ENCODE measurements at places on chromosomes 2 and 18.

- DNase-seq = no peak
Measured at GRCh38 chr2:139631966-139632365, 851.8 kb upstream of the NXPH2 start.

- no peak for DNase-seq
Measured at GRCh38 chr2:96575785-96576456, 39.4 kb downstream of the ARID5A start.

DNA sequence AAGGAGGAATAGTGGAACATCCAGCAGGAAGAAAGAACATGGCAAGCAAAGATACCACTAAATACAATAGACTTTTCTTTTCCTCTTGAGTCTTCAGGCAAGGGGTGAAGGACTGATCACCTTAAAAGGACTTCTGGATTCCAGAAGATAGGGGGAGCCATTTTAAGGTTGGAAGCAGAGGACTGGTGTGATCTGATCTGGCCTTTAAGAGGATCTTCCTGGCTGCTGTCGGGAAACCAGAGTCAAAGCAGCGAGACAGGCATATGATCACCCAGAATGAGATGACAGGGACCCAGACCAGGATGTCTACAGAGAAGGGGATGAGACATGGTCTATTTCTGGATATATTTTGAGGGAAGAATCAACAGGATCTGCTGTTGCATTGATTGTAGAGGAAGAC, 558.0 kb downstream of the STK39 start:
- no peak for DNase-seq

DNA sequence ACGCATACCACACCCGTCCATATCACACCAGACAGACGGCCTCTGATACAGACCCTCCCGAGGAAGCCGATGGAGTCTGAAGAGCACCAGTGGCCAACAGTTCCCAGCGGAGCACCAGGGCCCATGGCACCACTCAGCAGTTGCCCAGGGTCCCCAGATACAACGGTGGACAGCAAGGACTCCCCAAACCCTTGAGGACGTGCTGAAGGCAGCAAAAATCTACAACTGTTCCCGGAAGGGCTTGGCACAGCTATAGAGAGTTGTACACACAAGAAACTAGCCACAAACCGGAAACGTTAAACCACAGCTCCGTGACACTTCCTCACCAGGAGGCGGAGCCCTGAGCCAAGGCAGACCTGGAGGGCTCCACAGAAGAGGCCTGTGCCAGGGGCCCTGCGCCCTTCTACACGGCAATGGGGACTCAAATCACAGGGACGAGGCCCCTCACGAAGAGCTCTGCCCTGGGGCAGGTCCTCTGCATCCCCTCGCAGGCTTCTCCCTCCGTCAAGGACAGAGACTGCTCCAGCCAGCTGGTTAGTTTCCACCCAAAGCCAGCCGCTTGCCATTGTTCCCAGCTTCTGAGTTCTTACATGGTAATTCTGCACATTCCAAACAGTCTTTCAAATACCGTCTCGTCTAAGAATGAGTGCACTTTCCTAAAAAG, 133.4 kb downstream of the HDAC4 start:
- DNase-seq = peak; percentile 57

- DNase-seq = no peak
Measured at GRCh38 chr18:73784853-73785252, 362.8 kb downstream of the FBXO15 start.

DNA sequence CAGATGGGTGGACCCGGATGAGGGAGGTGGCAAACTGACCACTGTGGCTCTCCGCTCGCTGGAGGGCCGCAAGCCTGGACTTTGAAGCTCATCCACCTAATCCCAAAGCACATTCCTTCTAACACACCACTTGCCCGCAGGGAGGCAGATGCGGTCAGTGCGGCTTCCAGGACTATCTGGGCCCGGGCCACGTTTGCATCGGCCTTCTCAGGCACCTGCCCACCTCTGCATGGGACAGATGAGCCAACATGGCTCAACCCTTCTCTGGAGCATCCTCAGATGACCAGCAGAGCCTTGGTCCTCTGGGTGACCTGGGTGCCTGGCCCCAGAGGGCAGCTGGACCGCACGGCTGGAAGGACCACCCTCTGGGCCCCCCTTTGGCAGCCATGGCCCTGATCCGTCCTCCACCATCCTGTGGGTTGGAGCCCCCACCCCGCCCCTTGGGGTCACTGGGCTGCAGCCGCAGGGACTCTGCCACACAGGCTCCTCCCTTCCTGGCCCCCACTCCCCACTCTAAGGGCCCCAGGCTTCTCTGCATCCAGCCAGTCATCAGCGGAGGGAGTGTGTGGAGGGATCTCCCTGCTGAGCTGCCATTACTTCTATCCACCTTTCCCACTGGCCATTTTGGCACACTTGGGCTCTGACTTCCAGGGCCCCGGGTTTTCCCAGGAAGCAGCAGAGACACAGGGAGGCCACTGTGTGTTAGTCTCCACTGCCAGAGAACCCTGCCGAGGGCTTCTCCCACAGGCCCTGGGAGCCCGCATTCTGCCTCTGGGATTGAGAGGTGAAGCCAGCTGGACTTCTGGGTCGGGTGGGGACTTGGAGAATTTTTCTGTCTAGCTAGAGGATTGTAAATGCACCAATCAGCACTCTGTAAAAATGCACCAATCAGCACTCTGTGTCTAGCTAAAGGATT, 12.3 kb downstream of the HDAC4 start:
- DNase-seq = no peak

- DNase-seq = no peak
Measured at GRCh38 chr2:236262238-236262637, 2.0 kb downstream of the ASB18 start.

DNA sequence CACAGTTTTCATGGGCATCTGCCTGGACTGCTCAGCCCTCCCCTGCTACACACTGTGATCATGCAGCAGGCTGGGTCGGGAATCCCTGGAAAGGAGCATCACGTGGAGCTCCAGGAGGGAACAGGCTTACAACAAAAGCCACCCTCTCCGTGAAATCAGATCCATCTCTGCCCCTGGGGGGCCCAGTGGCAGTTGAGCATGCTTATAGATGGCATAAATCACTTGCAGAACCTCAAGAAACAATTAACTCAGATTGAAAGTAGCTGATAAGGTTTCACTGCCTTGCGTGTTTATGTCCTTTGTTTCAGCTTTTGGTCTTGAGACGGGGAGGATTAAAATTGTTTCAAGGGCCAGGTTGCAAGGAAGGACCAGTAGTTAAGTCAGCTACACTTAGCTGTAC, 354.8 kb upstream of the MEIS1 start:
- DNase-seq = no peak

DNA sequence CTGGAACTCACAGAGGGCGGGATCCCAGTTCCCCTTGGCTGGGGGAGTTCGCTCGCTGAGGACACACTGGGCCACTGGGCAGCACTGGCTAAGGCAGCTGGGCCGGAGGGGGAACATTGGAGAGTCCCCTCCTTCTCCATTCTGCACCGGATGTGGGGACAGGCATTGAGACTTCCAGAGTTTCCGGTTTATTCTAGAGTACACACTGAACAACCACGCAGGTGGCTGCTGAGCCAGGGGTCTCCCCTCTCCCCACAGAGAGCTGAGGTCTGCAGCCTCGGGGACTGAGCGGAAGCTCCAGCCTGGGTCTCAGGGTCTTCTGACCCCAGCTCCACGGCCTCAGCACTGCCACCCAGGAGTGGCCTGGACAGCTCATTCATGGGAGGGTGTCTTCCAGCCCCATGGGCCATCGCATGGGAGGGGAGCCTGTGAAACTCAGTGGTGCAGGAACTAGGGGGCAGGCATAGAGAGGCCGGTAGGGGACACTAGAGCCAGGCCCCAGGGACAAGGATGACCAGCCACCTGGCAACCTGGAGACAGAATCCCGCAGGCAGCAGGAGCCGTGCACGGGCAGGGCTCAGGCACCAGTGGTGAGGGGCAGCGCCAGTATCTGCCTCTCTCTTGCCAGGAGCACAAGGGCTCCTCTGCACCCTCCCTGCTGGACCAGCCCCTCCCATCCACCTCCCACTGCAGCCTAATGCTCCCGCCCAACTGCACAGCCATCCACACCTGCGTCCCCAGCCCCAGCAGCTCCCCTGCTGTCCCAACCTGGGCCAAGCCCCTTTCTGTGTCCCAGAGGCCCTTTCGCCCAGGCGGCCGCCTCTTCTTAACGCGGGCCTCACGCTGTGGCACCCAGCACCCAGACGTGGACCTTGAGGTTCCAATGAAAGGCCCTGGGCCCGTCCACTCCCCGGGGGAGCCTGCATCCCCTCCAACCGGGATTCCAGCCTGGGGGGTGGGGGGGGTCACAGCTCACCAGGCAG, 45.1 kb upstream of the GPC1 start:
- peak; percentile 36 for DNase-seq

DNA sequence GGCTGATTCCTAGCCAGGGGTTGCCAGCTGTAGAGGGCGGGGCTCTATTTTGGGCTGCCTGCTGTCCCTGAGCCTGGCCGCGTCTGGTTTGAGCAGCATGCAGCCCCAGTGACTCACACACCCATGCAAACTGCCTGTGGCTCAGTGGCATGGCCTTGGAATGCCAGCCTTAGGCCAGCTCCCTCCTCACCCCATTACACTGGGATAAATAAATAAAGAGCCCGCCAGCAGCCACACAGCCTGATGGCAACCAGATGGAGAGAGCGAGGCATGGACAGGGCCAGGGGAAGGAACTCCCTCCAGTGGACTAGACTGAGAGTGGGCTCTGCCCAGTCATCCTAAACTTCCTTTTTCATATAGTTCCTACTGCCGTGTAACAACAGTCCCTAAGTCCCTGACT, 18.3 kb downstream of the NHEJ1 start:
- peak; percentile 95 for DNase-seq

- no peak for DNase-seq
Measured at GRCh38 chr2:127891811-127892210, 6.1 kb upstream of the AMMECR1L start.

Measured in foreskin fibroblast (primary cell).